ENCODE measurements at places on chromosomes 5 and 9.

- no peak for DNase-seq
Measured at GRCh38 chr9:100126423-100126822, 27.4 kb downstream of the INVS start.

- peak; percentile 47 for DNase-seq
Measured at GRCh38 chr5:40437452-40437861, 242.3 kb upstream of the PTGER4 start.

DNA sequence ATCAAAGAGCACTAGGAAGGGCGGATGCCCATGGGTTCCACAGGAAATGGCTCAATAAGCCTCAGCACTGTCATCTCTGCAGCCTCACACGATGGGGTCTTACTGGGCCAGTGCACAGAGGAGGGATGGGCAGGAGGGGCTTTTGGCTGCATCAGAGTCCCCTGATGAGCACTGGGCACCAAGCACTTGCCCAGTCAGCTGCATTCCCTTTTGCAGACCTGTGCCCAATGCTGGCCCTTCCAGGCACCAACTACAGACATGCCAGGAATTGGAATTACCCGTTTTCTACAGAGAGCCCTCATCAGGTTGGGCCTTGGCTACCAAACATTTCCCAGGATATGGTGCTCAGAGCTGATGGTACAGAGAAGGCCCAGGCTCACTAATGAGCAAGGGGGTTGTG, 182.5 kb downstream of the HSPA4 start:
- no peak for DNase-seq

- no peak for DNase-seq
Measured at GRCh38 chr9:137057545-137057944, 3.7 kb upstream of the ENTPD2 start.

DNA sequence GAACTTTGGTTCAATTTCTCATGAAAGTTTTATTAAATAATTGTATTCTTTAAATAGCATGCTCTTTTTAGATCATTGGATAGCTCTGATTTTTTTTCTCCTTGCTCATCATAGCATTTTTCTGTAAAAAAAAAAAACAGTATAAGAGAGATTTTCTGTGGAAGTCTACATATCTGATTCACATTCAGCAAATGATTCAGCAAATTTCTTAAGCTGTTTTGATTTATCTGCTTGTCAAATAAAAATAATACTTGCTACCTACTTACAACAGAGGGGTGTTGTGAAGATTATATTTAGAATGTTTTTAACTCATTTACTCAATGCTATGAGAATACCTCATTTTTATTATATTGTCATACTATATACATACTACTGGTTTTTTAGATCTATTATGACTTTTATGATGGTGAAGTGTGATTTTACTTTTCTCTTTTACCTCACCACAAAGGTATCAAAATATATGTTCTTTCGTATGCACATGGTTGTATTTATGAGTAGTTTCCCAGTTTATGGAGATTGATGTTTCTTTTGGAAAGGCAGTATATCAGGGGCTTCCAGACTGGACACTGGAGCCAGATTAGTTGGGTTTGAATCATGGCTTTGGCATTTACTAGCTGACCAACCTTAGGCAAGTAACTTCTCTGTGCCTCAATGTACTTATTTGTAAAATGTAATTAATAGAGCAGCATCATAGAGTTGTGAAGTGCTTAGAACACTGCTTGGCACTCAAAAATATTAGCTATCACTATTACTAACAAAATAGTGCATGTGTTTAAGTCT, 25.5 kb downstream of the TNPO1 start:
- no peak for DNase-seq

GRCh38 chr9:79208791-79209396, 362.9 kb upstream of the TLE4 start:
- DNase-seq: no peak

DNA sequence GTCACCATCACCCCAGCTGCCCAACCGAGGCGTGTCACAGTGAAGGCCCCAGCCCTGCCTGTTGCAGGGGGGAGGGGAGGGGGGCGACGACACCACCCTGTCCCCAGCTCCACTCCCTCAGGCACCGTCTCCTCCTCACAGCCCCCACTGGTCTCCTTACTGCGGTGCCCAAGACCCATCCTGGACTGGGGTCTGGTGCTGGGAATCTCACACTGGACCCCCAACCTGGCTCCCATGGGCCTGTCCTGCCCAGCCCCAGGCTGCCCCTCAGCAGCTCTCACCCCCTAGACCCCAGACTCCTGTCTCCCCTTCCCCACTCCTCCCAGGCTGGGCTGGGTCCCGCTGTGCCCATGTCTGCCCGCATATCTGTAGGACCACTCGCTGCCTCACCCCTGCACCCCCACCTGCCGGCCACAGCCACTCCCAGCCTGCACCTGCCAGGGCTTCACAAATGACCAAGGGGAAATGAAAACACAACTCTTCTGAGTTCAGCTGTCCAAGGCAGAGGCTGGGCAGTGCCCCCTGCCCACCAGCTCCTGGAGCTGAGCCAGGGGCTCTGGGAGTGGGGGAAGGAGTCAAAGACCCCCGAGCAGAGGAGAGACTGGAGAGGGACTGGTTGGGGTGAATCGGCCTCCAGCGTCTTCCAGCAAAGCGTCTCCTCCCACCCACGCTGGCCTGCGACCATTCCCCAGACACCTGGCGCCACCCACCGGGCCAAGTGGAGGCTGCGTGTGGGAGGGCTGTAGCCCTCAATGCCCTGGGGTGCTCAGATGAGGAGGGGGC, 32.6 kb upstream of the EGFL7 start:
- peak; percentile 58 for DNase-seq

DNA sequence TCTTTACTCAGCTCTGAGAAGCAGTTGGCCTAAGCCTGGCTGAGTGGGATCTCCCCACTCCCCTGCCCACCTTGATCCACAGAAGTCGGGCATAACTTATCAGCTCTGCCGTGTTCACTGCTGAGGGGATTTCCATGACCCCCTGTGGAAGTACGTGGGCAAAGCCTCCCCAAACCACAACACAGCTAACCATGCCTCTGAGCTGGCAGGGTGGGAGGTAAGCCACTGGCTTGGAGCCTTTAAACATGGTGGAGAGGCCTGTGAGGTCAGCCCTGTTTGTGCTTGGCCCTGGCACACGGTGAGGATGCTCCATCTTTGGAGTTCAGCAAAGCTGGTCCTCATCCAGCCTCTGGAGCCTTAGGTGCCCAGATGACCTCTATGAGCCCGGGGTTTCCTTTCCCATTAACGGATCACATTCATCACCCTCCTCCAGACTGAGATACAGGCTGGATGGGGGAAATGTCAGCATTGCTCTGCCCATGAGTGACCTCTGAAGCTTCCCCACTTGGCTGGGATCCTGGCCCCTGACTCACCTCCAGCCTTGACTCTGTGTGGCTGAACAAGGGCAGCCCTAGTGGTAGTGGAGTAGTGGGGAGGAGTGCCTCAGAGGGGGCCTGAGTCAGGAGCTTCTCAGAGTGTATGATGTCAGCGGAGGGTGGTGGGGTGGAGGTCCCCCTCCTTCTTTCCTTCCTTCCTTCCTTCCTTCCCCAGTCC, 6.2 kb downstream of the PDLIM4 start:
- DNase-seq: peak; percentile 28

GRCh38 chr9:121383715-121384114, 13.7 kb upstream of the STOM start:
- no peak for DNase-seq

- DNase-seq: no peak
Measured at GRCh38 chr9:37575511-37575914, 667 bp downstream of the FBXO10 start.

DNA sequence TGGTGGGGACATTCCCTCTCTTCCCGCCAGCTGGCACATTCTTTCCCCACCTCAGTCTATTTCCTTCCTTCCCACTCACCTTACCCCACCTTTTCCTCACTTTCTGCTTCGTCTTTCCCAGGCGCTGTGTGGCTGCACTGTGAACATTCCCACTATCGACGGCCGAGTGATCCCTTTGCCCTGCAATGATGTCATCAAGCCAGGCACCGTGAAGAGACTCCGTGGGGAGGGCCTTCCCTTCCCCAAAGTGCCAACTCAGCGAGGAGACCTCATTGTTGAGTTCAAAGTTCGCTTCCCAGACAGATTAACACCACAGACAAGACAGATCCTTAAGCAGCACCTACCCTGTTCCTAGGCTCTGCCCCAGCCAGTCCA, 7.3 kb downstream of the DNAJB5 start:
- no peak for DNase-seq

DNA sequence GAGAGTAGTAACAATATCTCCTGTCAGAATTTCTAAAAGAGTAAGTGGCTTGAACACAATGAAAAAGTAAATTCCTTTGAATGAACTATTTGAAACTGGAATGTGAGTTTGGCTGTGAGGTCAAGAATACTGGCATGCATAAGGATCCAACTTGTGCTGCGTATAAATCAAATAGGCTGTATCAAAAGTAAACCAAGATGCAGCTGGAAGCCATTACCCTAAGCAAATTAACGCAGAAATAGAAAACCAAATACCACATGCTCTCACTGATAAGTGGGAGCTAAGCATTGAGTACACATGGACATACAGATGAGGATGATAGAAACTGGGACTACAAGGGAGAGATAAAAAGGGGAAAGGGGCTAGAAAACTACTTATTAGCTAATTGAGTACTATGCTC, 24.0 kb upstream of the SRFBP1 start:
- DNase-seq: no peak

GRCh38 chr5:160293901-160294561, 18.3 kb downstream of the CCNJL start:
- DNase-seq: no peak

DNA sequence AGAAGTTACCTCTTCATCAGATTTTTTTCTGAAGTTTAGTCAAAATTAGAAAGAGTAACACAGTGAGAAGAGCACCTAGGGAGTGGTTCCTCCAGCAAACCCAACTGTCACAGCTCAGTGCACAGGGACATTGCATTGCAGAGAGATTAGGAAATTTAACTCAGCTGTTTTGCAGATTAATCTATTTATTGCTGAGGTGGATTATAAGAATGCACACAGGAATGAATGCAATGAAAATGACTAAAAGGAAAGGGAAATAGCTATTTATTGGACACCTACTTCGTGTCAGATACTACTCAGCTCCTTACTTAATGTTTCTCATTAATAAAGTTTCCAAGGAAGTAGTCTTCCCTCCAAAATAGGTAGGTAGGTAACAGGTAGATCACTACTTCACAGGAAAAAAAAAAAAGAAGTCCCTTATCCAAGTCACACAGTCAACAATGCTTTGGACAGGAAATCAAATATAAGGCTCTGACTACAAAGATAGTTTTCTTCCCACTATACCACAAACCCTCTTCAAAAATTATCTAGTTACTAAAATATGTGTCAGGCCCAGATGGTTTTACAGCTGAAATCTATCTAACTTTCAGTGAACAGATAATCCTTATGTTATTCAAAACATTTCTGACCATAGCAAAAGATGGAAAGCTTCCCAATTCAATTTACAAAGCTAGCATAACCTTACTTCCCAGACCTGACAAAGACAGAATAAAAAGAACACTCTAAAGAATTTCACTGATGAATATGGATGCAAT, 442.2 kb upstream of the MPDZ start:
- DNase-seq: no peak

- no peak for DNase-seq
Measured at GRCh38 chr5:104821606-104822005, 1259.0 kb upstream of the NUDT12 start.

DNA sequence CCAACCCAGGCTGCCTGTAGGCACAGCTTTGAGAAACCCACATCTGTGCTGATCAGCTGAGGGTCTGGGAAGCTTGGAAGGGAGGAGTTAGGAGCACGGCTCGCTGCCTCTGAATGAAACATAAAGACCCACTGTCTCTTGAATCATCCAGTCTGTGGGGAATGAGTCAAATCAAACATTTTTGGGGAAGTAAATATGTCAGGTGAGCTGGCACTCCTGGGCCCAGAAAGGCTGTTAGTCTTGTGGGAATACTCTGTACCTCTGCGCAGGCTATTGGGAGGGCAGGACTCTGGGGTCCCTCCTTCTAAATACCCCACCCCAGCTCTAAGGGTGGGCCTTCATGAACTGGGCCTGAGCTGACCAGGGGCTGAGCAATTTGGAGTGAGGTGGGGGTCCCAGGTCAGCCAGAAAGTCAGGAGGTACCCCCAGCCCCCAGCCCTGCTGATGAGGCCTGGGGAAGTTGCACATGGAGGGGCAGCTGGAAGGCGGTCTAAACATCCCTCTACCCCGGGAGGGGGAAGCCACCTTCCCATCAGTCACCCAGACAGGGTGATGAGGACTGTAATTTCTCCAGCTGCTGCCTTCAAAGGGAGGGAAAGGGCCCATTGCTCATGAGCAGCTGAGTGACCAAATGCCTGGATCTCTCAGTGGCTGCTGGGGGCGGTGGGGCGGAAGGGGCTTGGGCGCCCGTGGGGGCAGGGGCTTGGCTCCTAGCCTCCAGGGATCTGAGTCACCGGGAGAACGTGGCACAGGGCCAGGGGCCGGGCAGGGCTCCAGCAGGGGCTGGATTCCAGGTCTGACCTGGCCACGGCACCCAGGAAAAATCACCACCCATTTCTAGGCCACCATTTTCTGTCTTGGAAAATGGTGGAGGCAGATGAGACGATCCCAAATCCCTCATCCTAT, 10.8 kb downstream of the FIBCD1 start:
- no peak for DNase-seq

DNA sequence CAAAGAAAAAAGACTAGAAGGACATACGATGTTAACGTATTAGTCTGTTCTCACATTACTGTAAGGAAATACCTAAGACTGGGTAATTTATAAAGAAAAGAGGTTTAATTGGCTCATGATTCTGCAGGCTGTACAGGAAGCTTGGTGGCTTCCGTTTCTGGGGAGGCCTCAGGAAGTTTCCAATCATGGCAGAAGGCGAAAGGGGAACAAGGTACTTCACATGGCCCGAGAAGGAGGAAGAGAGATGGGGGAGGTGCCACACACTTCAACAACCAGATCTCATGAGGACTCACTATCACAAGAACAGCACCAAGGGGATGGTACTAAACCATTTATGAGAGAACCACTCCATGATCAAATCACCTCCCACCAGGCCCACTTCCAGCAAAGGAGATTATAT, 110.1 kb downstream of the CARTPT start:
- DNase-seq: no peak

DNA sequence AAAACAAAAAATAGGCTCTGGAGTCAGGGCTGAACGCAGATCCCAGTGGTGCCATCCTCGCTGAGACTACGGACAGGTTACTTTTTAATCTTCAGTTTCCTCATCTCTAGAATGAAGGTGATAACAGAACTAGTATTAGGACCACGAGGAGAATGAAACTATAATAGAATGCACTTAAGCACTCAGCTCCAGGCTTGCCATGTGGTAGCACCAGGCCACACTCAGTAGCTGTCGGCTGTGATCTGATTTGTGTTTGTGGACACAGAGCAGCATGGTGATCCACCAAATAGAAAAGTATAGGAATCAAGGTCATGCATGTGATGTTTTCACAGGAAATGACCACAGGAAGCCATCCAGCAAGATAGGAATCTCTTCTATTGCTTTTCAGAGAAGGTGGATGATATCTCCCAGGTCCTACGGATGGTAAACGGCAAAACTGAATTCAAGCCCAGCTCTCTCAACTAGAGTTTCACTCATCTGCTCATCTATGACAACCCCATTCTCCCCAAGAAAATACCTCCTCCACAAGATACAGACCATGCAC, 498.0 kb downstream of the SPOCK1 start:
- DNase-seq: no peak

- DNase-seq: no peak
Measured at GRCh38 chr5:39092581-39093351, 18.6 kb upstream of the RICTOR start.

All from stimulated activated CD4-positive, alpha-beta T cell treated with anti-CD3 and anti-CD28 coated beads, Interleukin-2, amount 100 ng/mL, for 24 hours (primary cell).